ENCODE measurements at places on chromosomes 2 and 18.

- DNase-seq: no peak
Measured at GRCh38 chr18:32769586-32770053, 3.2 kb downstream of the KLHL14 start.

GRCh38 chr2:19312949-19313348 lies 45.5 kb downstream of the OSR1 start:
- no peak for DNase-seq

GRCh38 chr2:17296686-17297085 lies 221.6 kb downstream of the RAD51AP2 start:
- DNase-seq: no peak

- no peak for DNase-seq
Measured at GRCh38 chr2:224837558-224837957, 121.4 kb upstream of the CCDC195 start.

- DNase-seq: no peak
Measured at GRCh38 chr2:218378053-218378452, 4.0 kb upstream of the SLC11A1 start.

- no peak for DNase-seq
Measured at GRCh38 chr2:186820303-186820702, 28.7 kb downstream of the ZSWIM2 start.

GRCh38 chr2:80141007-80141726 lies 163.4 kb downstream of the LRRTM1 start:
- DNase-seq: no peak

DNA sequence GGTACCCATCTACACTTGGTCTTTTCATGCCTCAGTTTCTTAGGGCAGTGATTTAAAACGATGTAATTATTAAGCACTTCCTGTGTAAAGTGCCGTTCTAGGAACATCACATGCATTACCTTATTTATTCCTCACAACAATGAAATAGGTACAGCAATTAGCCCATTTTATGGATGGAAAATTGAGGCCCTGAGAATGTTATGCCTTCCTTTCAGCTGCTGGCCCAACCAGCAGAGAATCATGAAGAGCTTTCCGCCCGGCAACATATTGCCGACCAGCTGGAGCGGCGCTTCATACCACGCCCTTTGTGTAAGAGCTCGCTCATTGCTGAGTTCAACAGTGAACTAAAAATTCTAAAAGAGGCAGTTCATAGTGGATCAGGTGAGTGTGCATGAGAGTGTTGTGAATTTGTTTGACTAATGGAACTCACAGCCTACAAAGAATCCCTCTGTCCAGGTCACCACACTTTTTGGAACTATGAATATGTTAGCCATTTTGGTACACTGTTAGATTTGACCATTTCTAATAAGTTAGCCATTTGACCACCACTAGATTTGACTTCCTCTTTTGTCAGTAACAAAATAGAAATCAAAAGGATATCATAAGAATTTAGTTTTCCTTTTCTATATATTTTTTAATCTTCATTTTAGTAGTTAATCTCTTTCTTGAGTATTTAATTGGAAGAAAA lies 25.6 kb upstream of the RPE start:
- no peak for DNase-seq

DNA sequence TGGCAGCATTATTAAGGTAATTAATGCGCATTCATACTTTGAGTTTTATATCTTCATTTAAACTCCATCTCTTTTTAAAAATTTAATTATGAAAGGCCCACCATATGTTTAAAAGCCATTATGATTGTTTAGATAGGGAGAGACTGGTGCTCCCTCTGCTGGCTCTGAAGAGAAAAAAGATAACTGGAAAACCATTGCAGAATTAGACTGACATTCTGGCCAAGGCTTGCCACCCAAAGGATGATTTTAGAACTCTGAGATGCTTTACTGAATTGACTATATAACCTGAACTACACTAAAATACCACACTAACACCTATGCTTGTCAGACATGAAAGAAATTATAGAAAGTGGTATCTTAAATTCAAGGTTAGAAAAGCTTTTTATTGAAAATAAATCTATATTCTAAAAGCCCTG lies 127.6 kb upstream of the SPOPL start:
- no peak for DNase-seq

GRCh38 chr2:44429034-44429433 lies 67.3 kb downstream of the CAMKMT start:
- DNase-seq: no peak

DNA sequence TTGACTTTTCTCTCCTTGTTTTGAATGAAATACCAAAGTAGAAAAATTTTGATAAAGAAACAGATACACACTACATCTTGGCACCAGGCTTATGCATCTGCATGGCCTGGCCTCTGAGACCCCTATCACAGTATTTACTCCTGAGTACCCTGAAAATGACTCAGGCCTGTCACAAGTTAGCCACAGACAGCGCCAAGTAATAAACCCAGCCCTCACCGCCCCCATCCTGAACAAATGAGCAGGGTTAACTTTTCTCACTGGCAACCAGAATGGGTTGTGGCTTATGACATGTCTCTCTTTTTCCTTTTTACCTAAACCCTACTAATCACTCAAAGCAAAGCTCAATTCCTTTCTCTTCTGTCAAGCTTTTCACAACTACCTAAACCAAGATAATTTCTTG lies 35.3 kb downstream of the SPRED2 start:
- DNase-seq: peak; percentile 64

DNA sequence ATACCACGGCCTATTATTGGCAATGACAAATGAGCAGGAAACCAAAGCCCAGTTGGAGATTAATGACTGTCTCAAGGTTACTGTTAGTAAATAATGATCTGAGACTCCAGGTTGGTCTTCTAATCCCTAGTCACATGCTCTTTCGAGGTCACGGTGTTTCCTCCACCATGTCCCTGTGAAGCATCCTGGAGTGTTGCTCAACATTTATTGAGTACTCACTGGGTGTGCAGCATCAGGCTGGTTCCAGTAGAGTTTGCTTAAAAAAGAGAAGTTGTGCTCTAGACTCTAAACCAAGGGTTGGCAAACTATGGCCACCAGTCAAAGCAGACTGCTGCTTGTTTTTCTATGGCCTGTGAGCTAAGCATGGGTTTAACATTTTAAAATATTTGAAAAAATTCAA lies 263.8 kb upstream of the ATP5MC3 start:
- DNase-seq: no peak

- no peak for DNase-seq
Measured at GRCh38 chr2:222920657-222921186, 59.9 kb downstream of the ACSL3 start.

DNA sequence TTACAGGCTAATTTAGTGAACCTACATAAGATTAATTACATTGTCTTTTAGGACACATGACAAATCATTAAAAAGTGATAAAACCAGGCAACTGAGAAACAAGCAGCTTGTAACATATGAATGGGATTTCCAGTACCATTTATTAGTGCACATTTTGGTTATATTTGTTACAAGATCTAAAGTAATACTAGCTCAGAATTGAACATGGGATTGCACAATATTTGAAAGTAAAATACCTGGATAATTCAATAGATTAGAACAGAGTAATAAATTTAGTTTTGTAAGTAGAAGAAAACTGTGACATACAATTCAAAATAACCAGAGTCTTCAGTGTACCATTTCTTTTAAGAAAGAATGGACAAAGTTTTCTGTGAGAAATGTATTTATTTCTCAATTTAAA lies 1400.7 kb upstream of the ACVR2A start:
- DNase-seq: no peak

- no peak for DNase-seq
Measured at GRCh38 chr2:68974946-68975665, 670 bp downstream of the GKN1 start.

GRCh38 chr18:3350566-3351527 lies 88.9 kb downstream of the MYL12B start:
- no peak for DNase-seq

- no peak for DNase-seq
Measured at GRCh38 chr2:100106460-100106859, 35.9 kb downstream of the AFF3 start.

- no peak for DNase-seq
Measured at GRCh38 chr2:238313289-238313990, 6.9 kb upstream of the TRAF3IP1 start.

- DNase-seq: no peak
Measured at GRCh38 chr2:98416383-98417159, 28.1 kb upstream of the INPP4A start.

- DNase-seq: no peak
Measured at GRCh38 chr2:100627330-100628300, 64.8 kb downstream of the PDCL3 start.

- no peak for DNase-seq
Measured at GRCh38 chr2:7673101-7673500, 755.9 kb downstream of the RNF144A start.

GRCh38 chr2:126241411-126241810 lies 414.5 kb upstream of the GYPC start:
- no peak for DNase-seq

DNA sequence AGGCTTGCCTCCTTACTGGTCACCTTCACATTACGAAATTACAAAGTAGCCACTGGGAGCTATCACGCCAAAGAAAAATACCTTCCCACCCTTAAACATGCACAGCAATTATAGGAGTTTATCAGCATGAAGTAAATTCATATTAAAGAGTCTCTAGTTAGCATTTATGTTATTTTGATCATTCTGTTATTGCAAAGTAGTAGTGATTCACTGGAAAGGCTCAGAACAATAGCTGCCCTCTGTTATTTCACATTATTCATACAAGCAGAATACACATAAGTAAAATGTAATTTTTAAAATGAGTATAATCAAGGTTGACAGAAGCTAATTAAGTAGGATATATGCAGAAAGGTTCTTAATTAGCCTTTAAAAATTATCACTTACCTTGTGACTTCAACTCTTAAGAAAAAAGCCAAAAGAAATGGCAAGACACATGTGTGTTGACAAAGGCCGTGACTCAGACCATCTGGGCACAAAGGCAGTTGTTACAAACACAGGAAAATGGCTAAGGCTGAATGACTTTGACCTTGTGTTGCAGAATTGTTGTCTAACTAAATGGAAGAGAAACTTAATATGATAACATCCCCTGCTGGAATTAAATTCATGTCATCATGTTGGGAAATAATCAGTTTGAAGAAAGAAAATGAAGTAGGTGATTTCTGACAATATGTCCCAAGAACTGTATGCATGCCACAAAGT lies 108.3 kb downstream of the ARL6IP6 start:
- DNase-seq: no peak

DNA sequence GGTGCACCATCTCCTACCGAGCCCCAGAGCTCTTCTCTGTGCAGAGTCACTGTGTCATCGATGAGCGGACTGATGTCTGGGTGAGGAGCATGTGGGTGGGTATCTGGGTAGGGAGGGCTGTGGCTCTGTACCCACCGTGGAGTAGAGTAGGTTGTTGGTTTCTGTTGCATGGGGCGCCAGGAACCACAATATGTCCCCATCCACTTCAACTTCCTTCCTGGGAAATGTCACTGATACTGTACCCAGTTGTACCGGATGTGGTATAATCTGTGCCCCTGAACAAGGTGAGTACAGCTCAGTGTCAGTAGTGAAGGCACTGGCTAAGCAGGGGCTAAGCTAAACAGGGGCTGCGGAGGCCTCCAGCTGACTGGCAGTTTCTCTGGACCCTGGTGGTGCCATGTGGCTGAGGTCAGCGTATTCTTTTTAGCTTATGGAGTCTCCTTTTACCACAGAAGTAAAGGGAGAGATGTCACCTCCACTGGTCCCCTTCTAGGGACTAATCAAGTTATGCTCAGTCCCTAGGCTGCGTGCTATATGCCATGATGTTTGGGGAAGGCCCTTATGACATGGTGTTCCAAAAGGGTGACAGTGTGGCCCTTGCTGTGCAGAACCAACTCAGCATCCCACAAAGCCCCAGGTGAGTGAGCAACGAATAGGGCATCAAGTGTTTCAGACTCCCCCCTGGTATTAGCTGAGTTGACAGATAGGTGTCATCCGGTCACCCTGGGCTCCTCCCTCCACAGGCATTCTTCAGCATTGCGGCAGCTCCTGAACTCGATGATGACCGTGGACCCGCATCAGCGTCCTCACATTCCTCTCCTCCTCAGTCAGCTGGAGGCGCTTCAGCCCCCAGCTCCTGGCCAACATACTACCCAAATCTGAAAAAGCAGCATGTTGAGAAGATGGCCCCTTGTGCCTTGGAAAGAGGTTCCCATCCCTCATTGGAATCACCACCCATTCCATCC lies 2.7 kb downstream of the STK16 start:
- peak; percentile 50 for DNase-seq

DNA sequence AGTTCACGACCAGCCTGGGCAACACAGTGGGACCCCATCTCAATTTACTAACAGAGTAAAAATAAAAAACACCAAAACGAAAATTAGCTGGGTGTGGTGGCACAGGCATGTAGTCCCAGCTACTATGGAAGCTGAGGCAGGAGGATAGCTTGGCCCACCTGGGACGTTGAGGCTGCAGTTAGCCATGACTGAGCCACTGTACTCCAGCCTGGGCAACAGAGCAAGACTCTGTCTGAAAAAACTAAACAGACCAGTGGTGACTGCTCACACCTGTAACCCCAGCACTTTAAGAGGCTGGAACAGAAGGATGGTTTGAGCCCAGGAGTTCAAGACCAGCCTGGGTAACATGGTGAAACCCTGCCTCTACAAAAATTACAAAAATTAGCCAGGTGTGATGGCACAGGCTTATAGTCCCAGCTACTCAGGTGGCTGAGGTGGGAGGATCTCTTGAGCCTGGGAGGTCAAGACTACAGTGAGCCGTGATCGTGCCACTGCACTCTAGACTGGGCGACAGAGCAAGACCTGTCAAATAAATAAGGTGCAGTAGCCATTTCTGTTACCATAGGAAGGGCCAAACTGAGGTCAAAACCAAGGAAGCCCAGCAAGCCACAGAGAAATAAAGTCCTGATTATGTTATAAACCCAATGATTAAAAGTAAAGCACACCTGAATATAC lies 14.0 kb downstream of the USP34 start:
- no peak for DNase-seq

DNA sequence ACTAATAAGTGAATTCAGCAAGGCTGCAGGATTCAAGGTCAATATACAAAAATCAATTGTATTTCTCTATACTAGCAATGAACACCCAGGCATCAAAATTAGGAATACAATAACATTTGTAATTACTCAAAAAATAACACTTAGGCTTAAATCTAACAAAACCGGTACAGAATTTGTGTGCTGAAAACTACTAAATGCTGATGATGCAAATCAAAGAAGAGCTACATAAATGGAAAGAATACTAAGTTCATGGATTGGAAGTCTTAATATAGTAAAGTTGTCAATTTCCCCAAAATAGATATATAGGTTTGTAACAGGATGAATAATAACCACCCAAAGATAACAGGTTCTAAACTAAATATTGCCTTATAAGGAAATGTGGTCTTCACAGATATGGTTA lies 286.5 kb downstream of the ALK start:
- no peak for DNase-seq

- DNase-seq: no peak
Measured at GRCh38 chr18:48376406-48376805, 32.8 kb downstream of the ZBTB7C start.

- peak; percentile 3 for DNase-seq
Measured at GRCh38 chr2:45993476-45993991, 303.7 kb upstream of the EPAS1 start.

- no peak for DNase-seq
Measured at GRCh38 chr18:79069717-79070151, 540 bp downstream of the ATP9B start.
